ENCODE measurements at places on chromosomes 5 and 9. TPM values are rescaled to one million over a fixed set of nuclear protein-coding genes. Genes with fewer than 3 reads are reported as not detected.

GRCh38 chr5:154368041-154368800 lies 77.6 kb upstream of the SAP30L start:
- H3K27me3 ChIP-seq = peaks cover 8% of the 10 kb centered on the region
- H3K36me3 ChIP-seq = no peaks in the 10 kb centered on the region
- H3K4me3 ChIP-seq = no peak overlapping the region
- peaks cover 12% of the 10 kb centered on the region for H3K4me1 ChIP-seq
- peak; percentile 20 for DNase-seq
- peak overlapping the region; percentile 53 for H3K27ac ChIP-seq

The LAMC3 gene
- total RNA-seq = 30.1 TPM

DNA sequence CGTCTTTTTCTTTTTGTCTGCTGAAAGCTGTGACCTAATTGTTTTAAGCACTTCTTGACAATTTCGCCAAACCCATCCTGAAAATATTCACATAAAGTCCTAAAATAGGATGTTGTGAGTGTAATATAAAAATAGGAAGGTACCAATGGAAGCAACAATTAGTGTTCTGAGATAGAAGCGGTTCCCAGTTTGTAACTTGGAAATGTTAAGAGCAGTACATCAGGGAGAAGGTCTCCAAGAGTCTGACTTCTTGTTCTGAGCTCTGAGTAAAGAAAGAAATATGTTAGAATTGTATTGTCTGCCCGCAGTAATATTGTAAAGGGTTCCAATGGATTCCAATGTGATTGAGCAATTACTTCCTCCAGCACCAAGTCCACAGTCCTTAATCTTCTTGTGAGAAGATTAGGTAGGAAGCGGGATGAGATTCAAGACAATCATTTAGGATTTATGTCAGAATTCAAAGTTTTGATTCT lies 3.9 kb downstream of the VCAN start:
- H3K4me3 ChIP-seq = peak overlapping the region; percentile 86
- H3K4me1 ChIP-seq = peaks cover 32% of the 10 kb centered on the region
- peak overlapping the region; percentile 54 for H3K27ac ChIP-seq
- DNase-seq = no peak
- H3K27me3 ChIP-seq = peaks cover 10% of the 10 kb centered on the region

- H3K27ac ChIP-seq = no peak overlapping the region
- DNase-seq = no peak
- H3K4me3 ChIP-seq = no peak overlapping the region
- no peaks in the 10 kb centered on the region for H3K36me3 ChIP-seq
- H3K27me3 ChIP-seq = peaks cover 2% of the 10 kb centered on the region
Observed at GRCh38 chr9:16294133-16294770, 576.2 kb downstream of the BNC2 start.

GRCh38 chr9:105191508-105192121 lies 52.8 kb upstream of the SLC44A1 start:
- no peak overlapping the region for H3K27ac ChIP-seq
- DNase-seq = no peak
- no peak overlapping the region for H3K4me3 ChIP-seq
- no peaks in the 10 kb centered on the region for H3K4me1 ChIP-seq

The PAEP gene
- total RNA-seq = not detected

The RUFY1 gene
- 30.5 TPM for total RNA-seq

The PCDHGA11 gene
- 10.8 TPM for total RNA-seq

GRCh38 chr9:26262421-26263107 lies 584.3 kb upstream of the TUSC1 start:
- no peak overlapping the region for H3K27ac ChIP-seq
- no peaks in the 10 kb centered on the region for H3K27me3 ChIP-seq
- H3K4me1 ChIP-seq = peaks cover 6% of the 10 kb centered on the region

GRCh38 chr5:159451197-159452052 lies 121.1 kb upstream of the IL12B start:
- no peaks in the 10 kb centered on the region for H3K4me1 ChIP-seq
- H3K27me3 ChIP-seq = peaks cover 7% of the 10 kb centered on the region

The EIF4E1B gene
- total RNA-seq = 0.54 TPM

DNA sequence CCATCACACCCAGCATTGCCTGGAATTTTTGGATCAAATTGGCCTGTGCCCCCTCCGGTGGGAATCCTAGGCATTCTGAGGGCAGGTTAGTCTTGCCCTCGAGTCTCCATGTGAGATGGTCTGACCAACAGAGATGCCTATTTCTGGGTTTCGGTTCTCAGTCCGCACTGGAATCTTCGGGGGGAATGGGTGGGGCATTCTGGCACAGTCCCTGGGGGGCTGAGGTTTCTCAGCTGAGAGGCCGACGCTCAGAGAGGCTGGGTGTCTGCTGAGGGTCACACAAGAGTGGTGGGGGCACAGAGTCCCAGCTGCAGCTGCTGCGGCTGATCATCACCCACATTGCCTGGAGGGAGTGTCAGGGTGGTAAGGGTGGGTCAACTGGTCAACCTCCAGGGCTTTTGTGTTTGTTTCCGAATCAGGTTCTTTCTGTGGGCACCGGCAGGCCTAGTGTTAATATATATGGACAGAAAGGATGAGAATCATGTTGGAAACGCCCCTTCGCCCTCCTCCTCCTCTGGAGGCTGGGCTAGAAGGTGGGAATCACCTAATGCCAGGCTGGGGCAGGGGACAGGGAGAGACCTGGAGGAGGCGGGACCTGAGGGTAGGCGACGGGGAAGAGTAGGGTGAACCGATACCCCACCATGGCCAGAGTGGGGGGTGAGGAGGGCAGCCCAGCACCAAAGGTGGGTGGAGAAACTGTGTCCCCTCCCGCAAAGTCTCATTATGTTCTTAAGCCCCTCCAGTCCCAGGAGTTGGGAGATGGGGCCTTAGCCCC lies 149.5 kb upstream of the PHYKPL start:
- no peak for DNase-seq
- no peak overlapping the region for H3K4me3 ChIP-seq
- H3K27ac ChIP-seq = no peak overlapping the region
- H3K4me1 ChIP-seq = peaks cover 19% of the 10 kb centered on the region
- H3K27me3 ChIP-seq = peaks cover 14% of the 10 kb centered on the region
- H3K36me3 ChIP-seq = no peaks in the 10 kb centered on the region

The MED10 gene
- 53.0 TPM for total RNA-seq

The ECSCR gene
- total RNA-seq = 565 TPM

The PCDHGB4 gene
- total RNA-seq = 13.2 TPM

DNA sequence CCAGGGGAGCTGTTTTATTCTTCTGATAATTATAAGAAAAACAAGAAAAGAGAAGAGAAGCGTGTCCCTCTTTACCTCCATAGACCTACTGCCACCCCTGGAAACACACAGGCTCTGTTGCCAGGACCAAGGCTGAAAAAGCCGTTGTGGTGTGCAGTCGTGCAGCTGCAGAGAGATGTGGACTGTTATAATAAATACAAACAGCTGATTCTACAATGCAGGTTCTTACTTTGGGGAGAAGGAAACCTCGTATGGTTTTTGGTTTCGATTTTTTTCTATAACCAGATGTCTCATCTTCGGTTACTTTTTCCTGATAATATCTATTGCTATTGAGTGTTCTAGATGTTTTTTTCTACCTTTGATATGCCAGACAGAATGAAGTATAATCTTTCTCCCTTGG lies 28.1 kb downstream of the FYB1 start:
- no peaks in the 10 kb centered on the region for H3K36me3 ChIP-seq
- no peak overlapping the region for H3K4me3 ChIP-seq
- peaks cover 2% of the 10 kb centered on the region for H3K27me3 ChIP-seq

The FBP2 gene
- 0.28 TPM for total RNA-seq

DNA sequence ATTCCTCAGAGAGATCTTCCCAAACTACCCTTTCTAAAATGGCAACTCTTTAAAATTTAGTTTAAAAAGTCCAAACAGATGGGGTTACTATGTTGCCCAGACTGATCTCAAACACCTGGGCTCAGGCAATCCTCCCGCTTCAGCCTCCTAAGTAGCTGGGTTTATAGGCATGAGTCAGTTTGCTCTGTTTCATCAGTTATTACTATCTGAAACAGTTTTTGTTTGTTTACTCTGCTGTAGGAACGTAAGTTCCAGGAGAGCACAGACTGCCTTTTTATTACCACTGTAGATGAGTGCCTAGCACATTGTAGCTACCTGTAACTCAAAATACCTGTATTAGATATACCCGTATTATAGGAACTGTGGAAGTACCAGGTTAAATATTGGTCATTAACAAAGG lies 89.4 kb downstream of the UHRF2 start:
- no peaks in the 10 kb centered on the region for H3K27me3 ChIP-seq
- H3K4me1 ChIP-seq = no peaks in the 10 kb centered on the region
- no peak overlapping the region for H3K4me3 ChIP-seq
- H3K27ac ChIP-seq = no peak overlapping the region
- no peak for DNase-seq
- peaks cover 29% of the 10 kb centered on the region for H3K36me3 ChIP-seq

GRCh38 chr9:37157726-37158377 lies 37.5 kb downstream of the ZCCHC7 start:
- H3K27me3 ChIP-seq = no peaks in the 10 kb centered on the region
- no peaks in the 10 kb centered on the region for H3K4me1 ChIP-seq
- H3K27ac ChIP-seq = no peak overlapping the region
- H3K36me3 ChIP-seq = no peaks in the 10 kb centered on the region

The C1QTNF2 gene
- total RNA-seq = not detected

DNA sequence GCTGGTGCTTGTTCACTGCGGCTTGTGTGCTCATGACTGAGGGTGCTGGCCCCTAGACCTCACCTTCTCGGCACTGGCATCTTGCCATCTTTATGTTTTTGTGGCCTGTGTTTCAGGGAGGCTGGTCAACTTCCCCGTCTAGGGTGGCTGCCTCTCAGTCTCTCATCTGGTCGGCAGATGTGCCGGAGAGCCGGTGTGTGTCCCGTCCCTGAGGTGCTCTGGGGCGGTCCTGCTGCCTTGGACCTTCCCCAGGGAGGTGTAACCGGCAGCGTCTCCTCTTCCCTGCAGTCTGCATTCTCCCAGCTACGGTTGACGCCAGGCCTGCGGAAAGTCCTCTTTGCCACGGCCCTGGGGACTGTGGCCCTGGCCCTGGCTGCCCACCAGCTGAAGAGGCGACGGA lies 5.6 kb downstream of the MIGA2 start:
- no peak for DNase-seq
- H3K4me3 ChIP-seq = no peak overlapping the region
- no peak overlapping the region for H3K27ac ChIP-seq
- H3K4me1 ChIP-seq = peaks cover 12% of the 10 kb centered on the region
- peaks cover 1% of the 10 kb centered on the region for H3K27me3 ChIP-seq
- peaks cover 7% of the 10 kb centered on the region for H3K36me3 ChIP-seq

The ORM1 gene
- total RNA-seq = not detected

The ANKDD1B gene
- total RNA-seq = 0.31 TPM

The TRMT10B gene
- total RNA-seq = 4.7 TPM

DNA sequence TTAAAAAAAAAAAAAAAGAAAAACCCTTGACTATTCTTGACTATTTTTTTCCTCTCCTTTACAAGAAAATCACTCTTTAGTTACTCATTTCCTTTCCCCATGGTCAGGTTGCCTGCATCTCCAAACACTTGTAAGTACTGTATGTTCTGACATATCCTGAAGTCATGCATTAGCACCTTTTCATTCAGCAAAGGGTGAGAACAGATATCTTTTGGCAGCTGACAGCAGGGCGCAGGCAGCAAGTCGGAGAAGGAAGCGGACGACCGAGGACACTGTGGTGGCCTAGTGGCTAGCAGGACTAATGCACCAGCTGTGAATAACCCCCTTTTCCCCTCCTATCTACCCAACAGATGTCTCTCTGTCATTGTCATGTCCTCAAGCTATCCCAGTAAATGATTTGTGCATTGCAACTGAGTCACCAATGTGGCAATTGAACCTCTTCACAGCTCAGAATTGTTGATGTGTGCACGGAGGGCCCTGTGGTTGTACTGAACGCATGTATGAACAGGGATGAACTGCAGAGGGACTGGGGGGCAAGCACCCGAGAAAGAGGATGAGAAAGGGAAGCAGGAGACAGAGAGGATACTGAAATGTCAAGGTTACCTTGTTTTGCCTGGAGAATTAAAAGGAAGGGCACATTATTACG lies 996.0 kb upstream of the ARRDC3 start:
- DNase-seq = no peak
- H3K27ac ChIP-seq = no peak overlapping the region
- no peaks in the 10 kb centered on the region for H3K27me3 ChIP-seq
- no peaks in the 10 kb centered on the region for H3K4me1 ChIP-seq
- H3K36me3 ChIP-seq = no peaks in the 10 kb centered on the region

- H3K4me3 ChIP-seq = no peak overlapping the region
- no peaks in the 10 kb centered on the region for H3K27me3 ChIP-seq
- no peak for DNase-seq
Observed at GRCh38 chr5:112228667-112229066, 190.4 kb downstream of the EPB41L4A start.

DNA sequence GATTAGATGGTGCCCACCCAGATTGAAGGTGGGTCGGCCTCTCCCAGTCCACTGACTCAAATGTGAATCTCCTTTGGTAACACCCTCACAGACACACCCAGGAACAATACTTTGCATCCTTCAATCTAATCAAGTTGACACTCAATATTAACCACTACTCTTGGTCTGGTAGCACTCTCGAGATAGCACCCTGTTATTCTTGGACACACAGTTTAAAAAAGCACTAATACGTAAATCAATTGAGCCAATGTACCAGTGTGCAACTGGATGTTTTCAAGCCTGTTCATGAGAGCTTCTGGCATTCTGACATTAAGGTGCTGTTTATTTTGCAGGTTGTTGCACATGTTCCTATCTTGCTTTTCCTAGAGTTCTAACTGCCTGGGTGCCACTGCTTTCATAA lies 35.3 kb downstream of the MARCHF3 start:
- H3K27me3 ChIP-seq = no peaks in the 10 kb centered on the region
- H3K36me3 ChIP-seq = peaks cover 10% of the 10 kb centered on the region
- no peak for DNase-seq
- H3K4me3 ChIP-seq = no peak overlapping the region
- no peak overlapping the region for H3K27ac ChIP-seq

DNA sequence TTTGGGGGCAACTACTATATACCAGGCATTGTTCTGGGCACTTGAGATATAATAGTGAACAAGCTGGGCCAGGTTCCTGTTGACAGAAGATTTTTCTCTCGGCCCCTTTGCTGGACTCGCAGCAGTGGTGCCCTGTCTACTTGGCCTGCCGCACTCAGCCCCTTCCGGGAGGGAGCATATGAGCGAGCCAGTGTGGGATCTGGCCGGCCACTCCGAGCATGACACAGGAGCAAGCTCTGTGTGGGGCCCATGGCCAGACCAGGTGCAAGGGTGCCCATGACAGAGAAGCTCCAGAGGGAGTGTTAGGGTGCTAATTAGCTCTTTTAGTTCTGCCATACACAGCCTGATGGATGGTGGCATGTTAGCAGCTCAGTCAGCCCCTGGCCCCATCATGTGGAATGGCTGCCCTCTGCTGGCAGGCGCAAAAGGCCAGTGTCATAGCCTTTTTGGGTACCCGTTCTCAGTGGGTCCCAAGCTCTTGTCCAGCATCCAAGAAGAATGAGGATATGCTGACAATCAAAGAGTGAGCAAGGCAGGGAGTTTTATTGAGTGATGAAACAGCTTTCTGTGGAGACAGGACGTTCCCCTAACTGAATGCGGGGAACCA lies 9.3 kb upstream of the KIF4B start:
- H3K36me3 ChIP-seq = no peaks in the 10 kb centered on the region
- H3K4me3 ChIP-seq = no peak overlapping the region
- DNase-seq = peak; percentile 5
- no peaks in the 10 kb centered on the region for H3K4me1 ChIP-seq
- no peak overlapping the region for H3K27ac ChIP-seq
- peaks cover 3% of the 10 kb centered on the region for H3K27me3 ChIP-seq
